ENCODE measurements at places on chromosomes 1 and 21.

DNA sequence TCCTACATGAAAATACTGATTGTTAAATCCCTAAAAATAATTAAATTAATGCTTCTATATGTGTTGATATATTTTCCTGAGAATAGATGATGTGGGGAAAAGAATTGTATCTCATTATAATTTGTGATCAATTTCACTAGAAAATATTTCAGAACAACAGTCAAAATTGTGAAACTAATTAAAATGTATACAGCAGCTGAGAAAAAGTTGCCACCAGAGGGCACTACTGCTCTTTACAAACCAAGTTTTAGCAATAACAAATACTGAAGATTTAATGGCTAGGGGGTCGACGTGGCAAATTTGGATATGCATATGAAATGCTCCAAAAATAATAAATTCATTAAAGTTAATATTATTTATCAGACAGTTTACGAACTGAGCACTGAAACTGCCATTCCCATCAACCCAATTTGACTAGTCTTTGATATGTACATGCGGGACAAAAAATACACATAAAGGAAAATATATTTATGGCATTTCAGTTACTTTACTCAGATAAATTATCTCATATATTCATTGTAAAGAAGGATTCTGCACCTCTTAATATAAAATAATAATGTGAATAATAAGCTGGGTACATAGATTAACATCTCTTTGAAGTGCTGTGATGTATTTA lies 96.3 kb upstream of the TMPRSS15 start:
- peak; percentile 78 for DNase-seq

GRCh38 chr1:46819335-46819734 lies 20.5 kb downstream of the CYP4B1 start:
- DNase-seq, result no peak

DNA sequence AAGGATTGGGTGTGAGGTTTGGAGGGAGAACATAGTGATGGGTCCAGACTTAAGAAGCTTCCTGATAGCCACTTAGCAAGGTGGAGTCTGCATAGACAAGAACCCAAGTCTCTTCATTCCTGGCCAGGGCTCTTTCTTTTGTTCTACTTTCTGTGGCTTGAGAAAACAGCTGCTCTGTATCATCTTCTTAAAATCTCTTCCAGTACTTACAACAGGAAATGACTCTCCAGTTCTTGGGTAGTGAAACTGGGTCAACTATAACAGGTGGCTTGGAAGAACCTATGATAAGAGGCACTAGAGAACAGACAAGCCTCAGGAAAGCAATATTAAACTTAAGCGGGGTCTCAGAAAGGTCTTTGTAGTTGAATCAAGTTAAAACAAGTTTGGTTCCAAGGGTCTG lies 148.1 kb upstream of the USP24 start:
- no peak for DNase-seq

- no peak for DNase-seq
Observed at GRCh38 chr1:154478013-154478412, 24.0 kb upstream of the TDRD10 start.

DNA sequence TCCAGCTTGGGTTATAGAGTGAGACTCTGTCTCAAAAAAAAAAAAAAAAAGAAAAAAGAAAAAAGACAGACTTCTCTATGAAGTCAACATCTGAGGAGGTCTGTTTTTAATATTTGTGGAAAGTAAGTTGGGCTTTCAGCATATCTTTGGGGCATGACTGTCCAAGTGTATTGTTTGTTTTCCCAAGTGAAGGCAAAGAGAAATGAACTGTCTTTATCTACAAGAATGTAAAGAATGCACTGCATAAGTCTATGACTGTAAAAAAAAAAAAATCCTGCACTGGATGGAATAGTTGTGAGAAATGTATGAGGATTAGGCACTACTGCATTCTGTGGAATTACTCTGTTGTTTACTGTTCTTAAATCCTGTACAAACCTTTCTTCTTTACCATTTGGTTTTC lies 45.6 kb upstream of the TMEM61 start:
- DNase-seq, result no peak

DNA sequence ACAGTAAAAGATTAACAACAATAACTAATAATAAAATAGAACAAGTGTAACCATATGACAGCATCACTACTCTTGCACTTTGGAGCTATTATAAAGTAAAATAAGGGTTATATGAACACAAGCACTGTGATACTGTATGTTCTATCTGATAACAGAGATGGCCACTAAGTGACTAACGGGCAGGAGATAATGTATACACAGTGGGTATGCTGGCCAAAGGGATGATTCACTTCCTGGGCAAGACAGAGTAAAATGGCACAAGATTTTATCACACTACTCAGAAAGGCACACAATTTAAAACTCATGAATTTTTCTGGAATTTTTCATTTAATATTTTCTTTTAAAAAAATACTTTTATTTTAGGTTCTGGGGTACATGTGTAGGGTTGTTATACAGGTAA lies 12.3 kb downstream of the SLC9C2 start:
- DNase-seq, result no peak

DNA sequence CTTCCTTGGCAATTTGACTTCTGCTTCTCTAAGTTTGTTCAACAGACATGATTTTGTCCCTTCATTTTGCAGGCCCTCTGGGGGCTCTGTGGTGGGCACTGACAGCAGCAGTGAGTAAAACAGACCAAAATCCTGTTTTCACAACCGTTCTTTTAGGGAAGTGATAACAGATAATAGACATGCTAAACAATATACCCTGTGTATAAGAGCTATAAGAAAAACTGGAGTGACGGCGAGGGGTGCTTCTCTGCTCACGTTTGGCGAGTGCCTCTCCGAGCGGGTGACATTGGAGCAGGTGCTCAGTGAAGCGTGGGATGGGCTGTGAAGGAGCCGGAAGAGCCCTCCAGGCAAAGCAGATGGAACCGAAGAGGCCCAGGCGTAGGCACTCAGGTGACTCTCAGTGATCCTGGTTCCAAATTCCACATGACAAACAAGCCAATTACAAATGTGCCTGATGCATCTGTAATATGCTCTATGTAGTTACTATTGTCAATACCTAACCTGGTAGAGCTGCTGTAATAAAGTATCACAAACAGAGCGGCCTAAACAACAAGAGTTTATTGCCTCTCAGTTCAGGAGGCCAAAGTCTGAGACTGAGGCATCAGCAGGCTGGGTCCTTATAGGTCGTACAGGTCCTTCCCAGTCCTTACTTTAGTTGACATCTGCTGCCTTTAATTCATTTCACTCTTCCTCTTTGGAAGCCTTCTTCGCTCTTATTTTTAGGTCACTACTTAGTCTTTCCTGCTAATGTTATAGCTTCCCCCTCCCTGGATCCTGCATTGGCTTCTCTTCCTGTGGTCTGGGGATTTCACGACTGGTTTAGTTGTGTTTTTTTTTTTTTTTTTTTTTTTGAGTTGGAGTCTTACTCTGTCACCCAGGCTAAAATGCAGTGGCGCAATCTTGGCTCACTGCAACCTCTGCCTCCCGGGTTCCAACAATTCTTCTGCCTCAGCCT lies 20.1 kb downstream of the OR2B11 start:
- no peak for DNase-seq

- no peak for DNase-seq
Observed at GRCh38 chr21:44596068-44596725, 3.9 kb upstream of the KRTAP10-6 start.

DNA sequence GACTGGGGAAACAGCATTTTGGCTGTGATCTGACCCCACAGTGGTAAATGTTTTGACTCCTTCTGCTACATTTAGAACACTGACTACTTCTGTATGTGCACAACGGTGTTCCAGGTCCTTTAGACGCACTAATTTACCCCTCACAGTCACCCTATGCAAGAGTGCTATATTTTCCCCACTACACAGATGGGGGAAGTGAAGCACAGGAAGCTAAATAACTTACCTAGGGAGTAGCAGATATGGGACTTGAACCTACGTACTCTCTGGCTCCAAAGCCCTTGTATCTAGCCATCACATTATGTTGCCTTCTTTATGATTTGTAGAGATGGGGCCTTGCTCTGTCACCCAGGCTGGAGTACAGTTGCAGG lies 49.3 kb downstream of the GADD45A start:
- no peak for DNase-seq

DNA sequence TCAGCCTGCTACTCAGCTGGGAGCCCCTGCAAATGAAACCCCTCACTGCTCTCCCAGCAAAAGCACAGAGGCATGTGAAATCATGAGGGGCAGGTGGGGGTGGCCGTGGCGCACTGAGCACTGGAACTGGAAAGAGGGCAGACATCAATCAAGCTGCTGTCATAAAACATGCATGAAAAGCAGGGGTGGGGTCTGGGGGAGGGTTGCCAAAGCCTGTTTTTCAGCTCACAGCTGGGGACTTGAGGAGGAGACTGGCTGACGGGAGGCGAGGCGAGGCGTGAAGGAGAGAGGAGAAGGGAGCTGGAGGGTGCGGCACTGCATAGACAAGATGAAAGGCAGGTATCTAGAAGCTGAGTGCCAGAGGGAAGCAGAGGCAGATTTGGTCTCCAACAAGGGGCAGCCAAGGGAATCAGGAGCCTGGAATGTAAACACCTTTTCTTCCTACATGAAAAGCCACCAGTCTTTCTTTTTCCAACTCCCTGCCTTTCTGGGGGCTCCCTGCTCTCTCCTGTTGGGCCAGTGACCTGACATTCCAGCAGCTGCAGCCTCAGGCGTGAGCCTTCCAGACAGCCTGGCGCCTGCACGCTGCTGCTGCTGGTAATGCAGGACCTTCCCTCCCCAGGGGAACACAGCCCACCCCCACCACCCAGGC lies 87.0 kb downstream of the NMNAT2 start:
- DNase-seq, result peak; percentile 66
